ENCODE measurements at places on chromosomes 16 and 17.

GRCh38 chr17:2406903-2407790 lies 6.3 kb upstream of the MNT start:
- DNase-seq: no peak

GRCh38 chr17:15892731-15893657 lies 51.9 kb upstream of the ADORA2B start:
- DNase-seq: no peak

GRCh38 chr17:44828919-44829522 lies 1.1 kb downstream of the GJC1 start:
- no peak for DNase-seq

GRCh38 chr17:47368262-47368661 lies 44.5 kb downstream of the EFCAB13 start:
- DNase-seq: no peak

- DNase-seq: peak; percentile 39
Observed at GRCh38 chr16:4293822-4294457, 21.1 kb upstream of the TFAP4 start.

DNA sequence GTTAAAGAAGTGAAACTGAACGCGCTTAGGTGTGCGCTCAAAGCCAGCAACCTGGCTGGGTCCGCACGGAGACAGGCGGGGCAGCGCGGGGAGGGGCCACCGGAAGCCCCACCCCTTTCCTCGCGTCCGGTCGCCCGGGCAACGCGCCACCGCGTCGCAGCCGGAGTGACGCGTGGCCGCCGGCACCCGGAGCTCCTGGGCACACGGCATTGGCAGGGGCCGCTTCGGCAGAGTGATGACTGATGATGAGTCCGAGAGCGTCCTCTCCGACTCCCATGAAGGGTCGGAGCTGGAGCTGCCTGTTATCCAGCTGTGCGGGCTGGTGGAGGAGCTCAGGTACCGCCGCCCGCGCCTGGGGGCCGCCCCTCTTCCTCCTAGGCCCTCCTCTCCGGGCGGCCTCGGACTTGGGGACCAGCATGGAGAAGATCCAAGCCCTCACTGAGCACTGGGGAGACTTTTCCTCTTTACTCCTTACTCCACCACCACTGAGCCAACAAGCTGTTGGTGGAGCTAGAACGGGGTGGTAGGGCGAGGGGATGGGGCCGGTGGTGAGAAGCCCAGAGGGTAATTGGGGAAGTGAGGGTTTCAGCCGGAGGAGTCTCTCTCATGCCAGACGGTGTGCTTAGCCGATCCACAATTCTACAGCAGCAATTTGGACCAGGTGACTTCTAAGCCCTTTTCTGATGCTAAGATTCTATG lies 44.9 kb downstream of the PRSS54 start:
- peak; percentile 45 for DNase-seq

DNA sequence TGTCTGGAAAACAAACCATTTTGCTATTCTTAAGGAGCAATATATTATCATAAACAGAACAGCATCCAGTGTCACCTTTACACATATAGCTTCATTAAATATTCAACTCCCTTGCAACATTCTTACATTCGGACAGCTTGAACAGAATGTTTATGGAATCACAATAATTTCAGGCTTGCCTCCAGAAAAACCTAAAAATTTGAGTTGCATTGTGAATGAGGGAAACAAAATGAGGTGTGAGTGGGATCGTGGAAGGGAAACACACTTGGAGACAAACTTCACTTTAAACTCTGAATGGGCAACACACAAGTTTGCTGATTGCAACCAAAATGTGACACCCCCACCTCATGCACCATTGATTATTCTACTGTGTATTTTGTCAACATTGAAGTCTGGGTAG lies 51.4 kb downstream of the TBC1D26 start:
- DNase-seq: no peak

- no peak for DNase-seq
Observed at GRCh38 chr17:37833237-37833859, 88.5 kb upstream of the HNF1B start.

- peak; percentile 19 for DNase-seq
Observed at GRCh38 chr16:10668322-10669045, 26.2 kb downstream of the TEKT5 start.

DNA sequence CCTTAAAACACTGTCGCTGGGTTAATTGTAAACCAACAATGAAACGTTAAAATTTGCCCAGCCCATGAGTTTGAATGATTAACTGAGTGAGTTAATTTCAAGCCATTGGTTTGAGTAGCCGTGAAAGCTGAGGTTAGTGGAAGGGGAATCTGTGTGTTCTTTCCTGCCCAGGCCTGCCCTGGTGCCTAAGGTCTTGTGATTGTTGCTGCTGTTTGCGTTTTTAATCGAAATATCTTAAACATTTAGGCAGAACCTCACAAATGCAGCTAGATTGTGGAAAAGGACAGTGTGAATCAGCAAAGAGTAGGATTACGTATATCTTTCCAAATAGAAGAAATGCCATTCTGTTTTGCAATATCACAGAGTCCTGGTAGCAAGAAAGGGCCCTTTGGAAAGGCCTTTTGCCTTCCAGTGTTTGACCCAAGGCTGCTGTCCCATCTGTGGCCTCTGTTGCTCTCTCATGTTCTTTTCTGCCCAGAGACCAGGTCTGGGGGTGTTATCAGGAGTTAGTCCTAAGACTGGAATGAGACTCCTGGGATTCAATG lies 113.8 kb downstream of the MSI2 start:
- no peak for DNase-seq

DNA sequence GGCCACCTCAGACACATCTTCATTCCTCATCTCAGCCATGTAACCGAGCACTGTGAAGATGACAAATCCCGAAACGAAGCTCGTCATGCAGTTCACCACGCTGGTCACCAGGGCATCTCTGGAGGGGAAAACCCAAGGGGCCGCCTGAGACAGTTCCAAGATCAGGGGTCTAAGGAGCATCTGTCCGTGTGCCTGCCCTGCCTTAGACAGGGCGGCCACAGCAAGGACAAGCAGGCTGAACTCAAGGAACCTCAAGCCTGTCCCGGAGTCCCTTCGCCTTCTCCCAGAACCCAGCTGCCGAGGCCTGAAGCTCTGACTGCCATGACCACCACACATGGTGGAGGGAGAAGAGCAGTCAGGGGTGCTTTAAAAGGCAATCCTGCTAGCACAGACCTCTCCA lies 22.7 kb downstream of the SLC6A4 start:
- DNase-seq: no peak

DNA sequence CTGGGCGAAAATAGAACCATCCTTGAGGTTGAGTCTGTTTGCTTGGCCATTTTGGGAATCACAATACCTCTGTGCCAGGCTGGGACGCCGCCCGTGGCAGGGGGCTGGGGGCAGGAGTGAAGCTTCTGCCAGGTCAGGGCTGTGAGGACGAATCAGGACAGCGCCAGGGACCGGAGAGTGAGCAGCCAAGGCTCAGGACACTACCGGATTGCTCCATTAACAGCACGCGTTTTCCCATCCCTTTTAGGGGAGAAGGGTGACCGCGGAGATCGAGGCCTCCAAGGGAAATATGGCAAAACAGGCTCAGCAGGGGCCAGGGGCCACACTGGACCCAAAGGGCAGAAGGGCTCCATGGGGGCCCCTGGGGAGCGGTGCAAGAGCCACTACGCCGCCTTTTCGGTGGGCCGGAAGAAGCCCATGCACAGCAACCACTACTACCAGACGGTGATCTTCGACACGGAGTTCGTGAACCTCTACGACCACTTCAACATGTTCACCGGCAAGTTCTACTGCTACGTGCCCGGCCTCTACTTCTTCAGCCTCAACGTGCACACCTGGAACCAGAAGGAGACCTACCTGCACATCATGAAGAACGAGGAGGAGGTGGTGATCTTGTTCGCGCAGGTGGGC lies 23.4 kb downstream of the C1QTNF1 start:
- DNase-seq: no peak

- no peak for DNase-seq
Observed at GRCh38 chr16:81778861-81779535, at the start of gene PLCG2. PLCG2 (plus strand) TSS chr16:81779291; CDS start chr16:81785990, 6,699 bp downstream.

All from hypothalamus (tissue), 51 donors.